Esophagus squamous epithelium (tissue), 5 donors: ENCODE measurements at places on chromosomes 6 and 20.

DNA sequence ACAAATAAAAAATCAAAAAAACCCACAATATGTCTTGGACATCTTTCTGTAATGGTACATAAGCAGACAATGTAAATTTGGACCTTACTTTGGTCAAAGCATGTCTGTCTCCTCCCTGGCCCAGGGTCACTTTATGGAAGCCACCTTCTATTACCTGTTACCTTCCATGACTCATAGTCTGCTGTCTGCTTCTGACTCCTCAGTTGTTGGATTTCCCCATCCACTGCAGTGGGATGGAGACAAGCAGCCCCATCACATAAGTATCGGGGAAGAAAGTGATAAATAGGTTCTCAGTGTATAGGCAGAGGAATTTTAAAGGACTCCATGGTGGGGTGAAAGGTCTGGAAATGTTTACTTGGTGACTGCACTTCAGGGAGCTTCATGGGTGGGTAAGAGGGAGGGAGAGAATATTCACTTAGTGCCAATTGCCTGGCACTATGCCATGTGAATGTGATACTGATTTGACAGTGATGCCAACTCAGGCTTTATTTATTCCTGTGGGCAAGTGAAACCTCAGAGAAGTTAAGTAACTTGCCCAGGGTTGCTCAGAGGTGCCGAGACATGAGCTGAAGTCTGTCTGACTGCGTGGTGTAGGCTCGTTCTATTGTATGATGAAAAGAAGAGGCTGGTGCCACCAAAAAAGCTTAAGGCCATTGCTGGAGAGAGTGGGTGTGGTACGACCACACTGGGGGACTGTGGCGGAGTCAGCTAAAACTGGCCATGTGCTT, 175.6 kb upstream of the RNF24 start:
- DNase-seq: no peak

GRCh38 chr6:125050663-125051318, 88.6 kb downstream of the RNF217 start:
- DNase-seq: no peak

- DNase-seq: no peak
Observed at GRCh38 chr6:42434237-42434636, 17.5 kb downstream of the TRERF1 start.

DNA sequence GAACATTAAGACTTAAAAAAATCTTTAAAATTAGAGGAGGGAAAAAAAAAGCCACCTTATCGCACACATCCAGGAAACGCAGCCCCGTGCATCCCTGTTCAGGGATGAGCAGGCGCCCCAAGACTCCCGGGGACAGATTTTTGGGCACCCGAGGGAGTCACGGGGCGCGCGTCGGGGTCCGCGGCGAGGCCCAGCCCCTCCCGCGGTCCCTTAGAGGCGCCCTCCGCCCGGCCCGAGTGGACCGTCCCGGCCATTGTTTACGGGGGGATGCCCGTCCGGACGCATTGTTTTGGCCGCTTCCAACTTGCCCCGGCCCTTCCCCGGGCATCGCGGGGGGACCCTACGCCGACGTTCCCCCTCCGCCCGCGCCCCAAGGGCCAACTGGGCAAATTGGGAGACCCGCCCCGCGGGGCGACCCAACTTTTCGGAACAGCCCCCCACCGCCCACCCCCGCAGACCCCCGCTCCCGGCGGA, 610 bp downstream of the ZNF217 start:
- no peak for DNase-seq

- DNase-seq: no peak
Observed at GRCh38 chr20:25090492-25091429, 8.8 kb upstream of the VSX1 start.

DNA sequence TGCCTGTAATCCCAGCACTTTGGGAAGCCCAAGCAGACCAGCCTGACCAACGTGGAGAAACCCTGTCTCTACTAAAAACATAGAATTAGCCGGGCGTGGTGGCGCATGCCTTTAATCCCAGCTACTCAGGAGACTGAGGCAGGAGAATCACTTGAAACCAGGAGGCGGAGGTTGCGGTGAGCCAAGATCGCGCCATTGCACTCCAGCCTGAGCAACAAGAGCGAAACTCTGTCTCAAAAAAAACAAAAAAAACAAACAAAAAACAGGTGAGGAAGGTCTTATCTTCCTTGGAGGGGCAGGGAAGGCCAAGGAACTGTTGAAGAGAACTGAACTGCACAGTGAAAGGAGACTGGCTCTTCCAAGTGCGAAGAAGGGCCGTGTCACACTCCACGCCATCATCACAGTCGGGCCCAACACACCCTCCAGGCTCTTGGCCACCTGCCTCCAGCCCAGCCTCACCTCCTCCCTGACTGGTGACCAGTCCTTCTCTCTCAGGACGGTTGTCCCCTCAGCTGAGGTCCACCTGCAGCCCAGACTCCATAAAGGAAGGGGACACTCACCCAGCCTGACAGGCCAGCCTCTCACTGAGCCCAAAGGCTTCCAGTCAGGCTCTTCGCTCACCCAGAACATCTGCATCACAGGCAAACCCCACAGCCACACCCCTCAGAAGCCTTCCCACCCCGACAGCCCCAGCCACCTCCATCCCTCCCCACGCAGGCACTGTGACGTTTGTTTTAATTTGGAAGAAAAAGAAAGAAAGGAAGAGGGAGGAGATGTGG, 4.1 kb downstream of the ZC3H12D start:
- no peak for DNase-seq

GRCh38 chr6:17662585-17662984, 44.1 kb downstream of the NUP153 start:
- DNase-seq: no peak

DNA sequence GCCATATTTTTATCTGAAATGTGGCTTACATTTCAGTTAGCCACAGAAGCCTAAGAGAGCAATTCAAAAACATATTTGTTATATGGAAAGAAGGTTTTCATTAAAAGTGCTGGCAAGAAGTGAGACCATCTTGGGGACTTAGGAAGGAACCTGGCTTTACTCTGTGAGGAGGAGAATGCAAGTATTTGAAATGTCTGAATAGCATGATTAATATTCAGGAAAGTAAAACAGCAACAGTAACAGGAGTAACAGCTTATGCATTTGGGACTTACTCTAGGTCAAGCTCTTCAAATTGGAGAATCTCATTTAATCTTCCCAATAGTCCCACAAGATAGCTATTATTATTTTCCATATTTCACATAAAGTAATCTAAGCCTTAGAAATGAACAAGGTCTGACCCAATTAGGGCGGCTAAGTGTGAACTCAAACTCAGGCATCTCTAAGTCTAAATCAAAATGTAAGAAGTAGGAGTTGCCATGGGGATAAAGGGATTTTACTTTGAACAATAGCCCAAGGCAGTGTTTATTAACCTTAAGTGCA, 816.5 kb downstream of the BCKDHB start:
- DNase-seq: no peak

DNA sequence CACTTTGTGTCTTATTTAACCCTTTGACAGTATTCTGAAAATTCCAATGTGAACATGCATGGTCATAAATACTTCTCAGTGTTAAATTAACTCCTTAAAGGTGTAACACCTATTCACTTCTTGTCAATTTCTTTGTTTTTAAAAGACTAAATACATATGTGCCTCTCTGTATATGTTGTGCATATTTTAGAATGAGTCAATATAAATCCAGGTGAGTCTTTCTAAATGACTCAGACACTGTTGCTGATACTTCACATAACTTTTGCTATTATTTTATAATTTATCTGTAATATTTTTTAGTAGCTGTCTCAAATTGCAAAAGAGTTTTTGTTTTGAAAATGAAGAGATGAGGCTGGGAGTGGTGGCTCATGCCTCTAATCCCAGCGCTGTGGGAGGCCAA, 36.0 kb downstream of the TIAM2 start:
- no peak for DNase-seq
